Endothelial cell of umbilical vein (primary cell): ENCODE measurements at places on chromosomes 1 and 21. TPM values are rescaled to one million over a fixed set of nuclear protein-coding genes. Genes with fewer than 3 reads are reported as not detected.

DNA sequence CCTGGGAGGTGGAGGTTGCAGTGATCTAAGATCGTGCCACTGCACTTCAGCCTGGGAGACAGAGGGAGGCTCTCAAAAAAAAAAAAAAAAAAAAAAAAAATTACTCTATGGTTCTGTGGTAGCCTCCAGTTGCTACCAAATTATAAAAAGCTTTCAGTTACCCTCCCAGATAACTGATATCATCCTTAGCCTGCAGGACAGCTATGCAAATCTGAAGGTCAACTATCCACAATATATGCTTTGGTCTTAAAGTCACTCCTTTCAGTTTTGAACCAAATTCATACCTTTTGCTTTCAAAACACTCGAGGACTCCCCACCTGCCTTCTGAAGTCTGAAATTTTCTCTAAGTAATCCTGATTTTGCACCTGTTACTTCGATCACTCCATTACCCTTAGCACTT is 3.1 kb downstream of the MIXL1 start:
- no peaks in the 10 kb centered on the region for H3K36me3 ChIP-seq
- no peak overlapping the region for H3K27ac ChIP-seq
- H3K4me1 ChIP-seq = peaks cover 3% of the 10 kb centered on the region

DNA sequence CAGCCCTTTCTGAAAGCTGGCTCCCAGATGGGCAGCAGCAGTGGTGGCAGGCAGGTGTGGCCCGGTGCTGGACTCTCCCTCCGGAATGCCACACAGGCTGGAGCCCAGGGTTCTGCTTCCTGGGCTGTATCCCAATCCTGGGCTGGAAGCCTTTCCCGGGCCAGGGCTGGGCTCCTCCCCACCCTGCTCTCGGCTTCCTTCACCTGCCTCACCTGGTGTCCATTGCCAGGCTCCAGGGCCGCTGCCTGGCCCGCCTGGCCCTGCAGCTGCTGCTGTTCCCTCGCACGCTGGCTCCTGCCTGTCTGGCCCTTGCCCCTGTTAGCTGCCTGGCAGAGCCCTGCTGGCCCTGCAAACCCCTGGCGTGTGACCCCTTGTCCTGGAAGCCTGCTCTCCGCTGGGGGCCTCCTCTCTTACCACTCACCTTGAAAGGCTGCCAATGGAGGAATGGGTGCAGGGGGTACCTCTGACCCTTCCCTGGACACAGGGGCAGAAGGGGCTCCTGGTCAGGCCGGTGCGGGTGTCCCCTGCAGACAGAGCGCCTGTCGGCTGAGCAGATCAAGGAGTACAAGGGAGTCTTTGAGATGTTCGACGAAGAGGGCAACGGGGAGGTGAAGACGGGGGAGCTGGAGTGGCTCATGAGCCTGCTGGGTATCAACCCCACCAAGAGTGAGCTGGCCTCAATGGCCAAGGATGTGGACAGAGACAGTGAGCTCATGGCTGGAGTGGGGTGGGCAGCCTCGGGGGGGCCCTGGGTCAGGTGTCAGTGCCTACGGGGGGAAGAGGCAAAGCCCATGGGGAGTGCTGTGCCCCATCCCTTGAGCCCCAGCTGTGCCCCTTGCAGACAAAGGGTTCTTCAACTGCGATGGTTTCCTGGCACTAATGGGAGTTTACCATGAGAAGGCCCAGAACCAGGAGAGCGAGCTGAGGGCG is 1.1 kb downstream of the CALML6 start:
- DNase-seq = no peak
- peaks cover 5% of the 10 kb centered on the region for H3K4me1 ChIP-seq
- H3K36me3 ChIP-seq = no peaks in the 10 kb centered on the region
- no peak overlapping the region for H3K27ac ChIP-seq

DNA sequence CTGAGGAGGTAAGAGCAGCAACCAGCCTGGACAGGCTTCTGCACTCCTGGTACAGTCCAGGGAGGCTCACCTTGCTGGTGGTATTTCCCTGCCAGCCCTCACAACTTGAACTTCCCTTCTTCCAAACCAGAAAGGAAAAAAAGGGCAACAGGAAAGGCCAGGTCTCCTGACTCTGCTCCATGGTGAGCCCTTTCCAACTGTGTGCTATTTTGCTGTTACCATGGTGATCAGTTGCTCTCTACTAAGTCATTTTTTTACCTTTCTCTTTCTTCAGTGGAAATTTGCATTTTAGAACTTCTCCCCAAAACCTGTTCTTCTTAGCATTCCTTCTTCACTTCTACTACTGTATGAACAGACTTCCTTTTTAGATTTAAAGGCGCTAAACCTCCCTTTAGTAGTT is 164.3 kb downstream of the GRIK1 start:
- no peak for DNase-seq
- no peaks in the 10 kb centered on the region for H3K36me3 ChIP-seq

DNA sequence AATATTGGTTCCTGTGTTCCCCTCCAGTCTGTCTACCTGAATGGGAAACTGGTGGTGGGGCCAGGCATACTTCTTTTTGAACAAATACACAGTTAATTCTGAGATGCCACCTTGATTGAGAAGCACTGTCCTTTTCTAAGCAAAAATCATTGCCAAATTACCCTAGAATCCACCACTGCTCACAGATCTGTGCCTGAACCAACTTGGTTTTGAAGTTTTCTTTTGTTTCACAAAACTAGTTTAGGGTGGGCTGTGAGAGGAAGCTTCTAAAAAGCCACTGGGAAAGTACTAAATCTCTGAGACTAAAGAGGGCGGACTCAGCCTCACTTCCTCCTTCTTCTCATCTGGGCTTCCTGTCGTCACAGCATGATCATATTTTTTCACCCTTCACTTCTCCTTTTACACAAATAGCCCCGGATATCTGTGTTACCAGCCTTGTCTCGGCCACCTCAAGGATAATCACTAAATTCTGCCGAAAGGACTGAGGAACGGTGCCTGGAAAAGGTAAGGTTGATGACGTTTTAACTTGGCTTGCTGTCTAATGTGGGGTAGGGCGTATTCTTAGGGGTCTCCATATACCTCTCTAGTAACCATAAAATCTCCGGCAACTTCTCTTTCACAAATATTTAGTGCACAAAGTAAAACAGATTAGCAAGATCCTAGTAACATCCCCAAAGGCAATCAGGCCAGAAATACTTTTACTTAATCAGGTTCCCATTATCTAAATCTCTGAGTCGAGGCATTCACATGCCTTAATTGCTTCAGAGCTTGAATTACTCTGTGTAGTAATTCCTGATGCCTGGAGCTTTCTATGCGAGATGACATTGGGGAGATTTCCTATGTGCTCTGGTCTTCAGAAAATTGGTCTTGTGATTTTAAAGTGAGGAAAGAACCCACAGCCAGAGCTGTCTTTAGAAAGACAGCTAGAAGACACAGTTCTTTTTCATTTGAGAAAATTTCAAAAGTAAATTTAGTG is at the start of gene CD53:
TSS of gene CD53 (plus strand) at position 404 of the 976 bp plus-strand sequence. CDS start 18,261 bp downstream, outside the sequence.
- no peak within 1 kb of the TSS for H3K4me3 ChIP-seq
- H3K4me1 ChIP-seq = no peaks in the 10 kb centered on the region
- no peaks in the 10 kb centered on the region for H3K27me3 ChIP-seq
- no peak within 1 kb of the TSS for H3K27ac ChIP-seq
- DNase-seq = no peak
- no peaks in the 10 kb centered on the region for H3K36me3 ChIP-seq

Gene PIK3C2B
- 41.8 and 49.0 TPM in 2 replicates for total RNA-seq

GRCh38 chr1:2583871-2584351 is 2.7 kb upstream of the PRXL2B start:
- peaks cover 22% of the 10 kb centered on the region for H3K4me1 ChIP-seq
- no peak for DNase-seq
- H3K4me3 ChIP-seq = no peak overlapping the region
- H3K27ac ChIP-seq = no peak overlapping the region

Gene SYT11
- total RNA-seq = 33.7 and 36.5 TPM in 2 replicates
